ENCODE measurements at places on chromosomes 6 and 20.

DNA sequence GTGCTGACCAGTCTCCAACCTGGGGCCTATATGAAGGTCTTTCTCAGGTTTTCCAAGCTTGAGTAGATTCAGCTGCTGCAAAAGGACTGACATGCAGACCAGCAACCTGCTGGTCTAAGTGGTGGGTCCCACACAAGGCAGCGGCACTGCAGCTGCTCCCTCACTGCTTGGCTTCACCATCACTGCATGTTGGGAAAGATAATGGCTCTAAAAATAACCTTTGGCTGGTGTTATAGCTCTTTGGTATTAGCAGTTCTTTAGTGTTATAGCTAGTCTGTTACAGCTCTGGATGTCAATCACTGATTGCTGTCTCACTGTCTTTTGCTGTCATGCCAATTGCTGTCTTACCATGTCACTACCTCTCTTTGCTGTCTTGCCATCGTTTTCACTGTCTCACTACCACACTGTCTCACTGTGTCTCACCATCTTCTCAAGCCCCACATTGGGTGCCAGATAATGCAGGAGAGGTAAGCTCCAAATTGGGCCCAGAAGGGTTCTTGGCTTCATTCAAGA, 726.4 kb downstream of the TENT5A start:
- no peak for DNase-seq

GRCh38 chr20:18686696-18687095, 98.8 kb downstream of the DTD1 start:
- DNase-seq = no peak

- no peak for DNase-seq
Observed at GRCh38 chr6:44119704-44120262, 7.5 kb downstream of the MRPL14 start.

GRCh38 chr6:53124131-53124800, 24.4 kb downstream of the GCM1 start:
- DNase-seq = no peak

DNA sequence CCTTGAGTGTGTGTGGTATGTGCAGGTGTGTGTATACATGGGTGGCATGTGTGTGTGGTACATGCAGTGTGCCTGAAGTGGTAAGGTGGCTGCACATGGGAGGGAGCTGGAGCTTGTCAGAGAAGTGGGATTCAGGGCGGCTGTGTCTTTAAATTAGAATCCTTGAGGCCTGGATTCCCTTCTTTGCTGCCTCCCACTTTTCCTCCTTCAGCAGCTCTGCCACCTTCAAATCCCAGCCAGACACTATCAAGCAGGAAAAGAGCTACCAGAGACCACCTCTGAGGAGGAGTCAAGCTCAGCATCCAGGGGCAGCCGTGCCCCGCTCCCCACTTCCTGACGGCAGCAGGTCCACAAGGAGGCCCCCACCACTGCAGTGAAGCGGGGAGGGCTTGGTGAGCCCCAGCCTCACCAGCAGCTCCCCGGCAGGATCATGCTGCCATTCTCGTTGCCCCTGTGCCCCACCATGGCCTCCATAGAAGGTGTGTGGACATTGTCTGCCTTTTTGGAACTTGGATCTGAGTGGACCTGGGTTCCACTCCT, 131.0 kb upstream of the MLN start:
- no peak for DNase-seq

DNA sequence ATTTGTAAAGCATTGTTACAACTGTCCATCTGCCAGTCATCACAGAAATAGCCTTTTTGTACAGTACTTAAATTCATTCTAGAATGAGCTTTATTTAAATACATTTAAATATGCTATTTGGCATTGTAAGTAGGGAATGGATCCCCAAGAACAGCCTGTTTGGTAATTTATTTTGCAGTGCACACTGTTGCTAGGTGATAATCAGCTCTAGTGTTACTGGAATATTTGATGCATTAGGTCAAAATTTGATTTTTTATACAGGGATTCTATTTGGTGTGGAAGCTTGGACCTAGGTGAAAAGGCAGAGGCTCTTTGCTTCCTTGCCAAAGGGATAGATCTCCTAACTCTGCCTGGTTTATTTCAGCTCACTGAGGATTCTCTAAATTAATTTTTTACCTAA, 593.7 kb downstream of the EPM2A start:
- DNase-seq = no peak

GRCh38 chr6:55734256-55734655, 141.1 kb downstream of the BMP5 start:
- DNase-seq = no peak

DNA sequence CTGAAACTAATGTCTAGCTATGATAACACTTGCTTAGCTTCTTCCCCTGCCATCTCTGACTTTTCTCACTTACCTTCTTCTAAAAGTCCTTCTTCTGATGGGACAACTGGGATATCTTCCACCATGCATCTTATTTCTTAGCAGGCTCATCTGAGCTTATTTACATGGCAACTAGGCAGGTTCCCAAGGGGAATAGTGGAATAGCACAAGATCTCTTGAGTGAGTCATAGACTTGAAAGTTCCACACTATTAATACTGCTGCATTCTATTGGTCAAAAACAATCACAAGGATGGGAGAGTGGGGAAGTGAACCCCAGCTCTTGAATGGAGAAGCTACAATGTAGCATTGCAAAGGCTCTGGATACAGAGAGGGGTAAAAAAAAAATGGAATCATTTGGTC, 142.1 kb downstream of the HAO1 start:
- DNase-seq = no peak

DNA sequence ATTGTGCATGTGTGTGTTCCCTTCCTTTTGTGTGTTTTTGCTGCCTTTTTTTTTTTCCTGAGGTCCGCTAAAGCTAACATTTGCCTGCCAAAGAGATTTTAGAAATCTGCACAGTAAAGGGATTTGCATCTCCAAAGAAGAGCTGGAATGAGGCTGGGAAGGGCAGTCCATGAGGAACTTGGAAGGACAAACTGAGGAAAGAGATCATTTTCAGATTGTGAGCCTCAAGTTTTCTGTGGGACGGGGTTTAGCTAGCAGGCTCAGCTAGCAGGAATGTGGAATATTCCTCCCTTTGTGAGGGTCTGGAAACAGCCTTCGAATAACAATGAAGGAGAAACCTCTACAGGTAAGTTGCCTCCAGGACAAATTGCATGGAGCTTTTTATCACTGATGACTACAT, 3.8 kb downstream of the INSM1 start:
- DNase-seq = no peak

DNA sequence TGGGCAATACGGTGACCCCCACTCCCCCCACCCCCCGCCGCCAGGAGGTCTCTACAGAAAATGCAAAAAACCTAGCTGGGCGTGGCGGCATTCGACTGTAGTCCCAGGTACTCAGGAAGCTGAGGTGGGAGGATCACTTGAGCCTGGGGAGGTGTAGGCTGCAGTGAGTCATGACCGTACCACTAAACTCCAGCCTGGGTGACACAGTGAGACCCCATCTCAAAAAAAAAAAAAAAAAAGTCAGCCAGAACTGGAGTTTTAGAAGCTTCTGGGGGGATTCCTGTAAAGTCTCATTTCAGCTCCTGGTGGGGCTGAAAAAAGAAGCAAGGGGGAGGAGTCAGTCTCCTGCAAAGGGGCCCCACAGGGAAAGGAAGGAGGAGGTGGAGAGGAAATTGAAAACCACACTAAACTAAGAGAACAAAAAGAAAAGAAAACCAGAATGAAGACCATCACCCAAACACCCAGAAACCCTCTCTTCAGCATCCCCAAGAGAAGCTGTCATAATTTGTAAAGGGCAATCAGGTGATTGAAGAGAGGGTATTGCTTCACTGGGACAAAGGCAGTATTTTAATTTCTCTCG, 50.4 kb downstream of the NOL4L start:
- DNase-seq = no peak

DNA sequence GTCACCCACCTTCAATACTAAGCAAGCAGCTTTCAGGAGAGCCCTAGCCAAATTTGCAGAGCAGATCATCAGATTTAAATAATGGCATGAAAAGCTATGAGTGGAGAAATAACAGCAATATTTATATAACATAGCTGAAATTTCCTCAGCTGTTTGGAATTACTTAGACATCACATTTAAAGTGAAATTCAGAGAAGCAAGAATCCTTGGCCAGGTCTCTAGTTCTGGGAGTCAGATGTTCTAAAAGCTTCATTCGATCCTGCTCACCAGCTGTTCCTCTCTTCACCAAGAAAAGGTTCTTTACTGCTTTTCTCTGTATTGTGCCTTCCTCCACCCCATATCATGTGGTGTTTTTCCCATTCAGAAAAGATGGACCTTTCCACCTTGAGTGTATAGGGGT, 152.3 kb upstream of the JAG1 start:
- no peak for DNase-seq

DNA sequence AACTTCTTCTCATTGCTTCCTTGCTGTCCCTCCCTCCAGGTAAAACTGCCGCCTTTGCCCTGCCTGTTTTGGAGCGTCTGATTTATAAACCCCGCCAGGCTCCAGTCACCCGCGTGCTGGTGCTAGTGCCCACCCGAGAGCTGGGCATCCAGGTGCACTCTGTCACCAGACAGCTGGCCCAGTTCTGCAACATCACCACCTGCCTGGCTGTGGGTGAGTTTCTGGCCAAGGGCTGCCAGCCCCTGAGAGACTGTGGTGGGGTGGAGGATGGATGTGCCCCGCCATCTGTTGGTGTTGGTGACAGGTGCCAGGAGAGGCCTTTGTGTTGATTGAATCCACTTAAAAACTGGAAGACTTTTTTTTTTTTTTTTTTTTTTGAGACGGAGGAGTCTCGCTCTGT, 9.5 kb downstream of the DDX27 start:
- no peak for DNase-seq

- DNase-seq = no peak
Observed at GRCh38 chr20:32544893-32545840, 40.0 kb downstream of the NOL4L start.

DNA sequence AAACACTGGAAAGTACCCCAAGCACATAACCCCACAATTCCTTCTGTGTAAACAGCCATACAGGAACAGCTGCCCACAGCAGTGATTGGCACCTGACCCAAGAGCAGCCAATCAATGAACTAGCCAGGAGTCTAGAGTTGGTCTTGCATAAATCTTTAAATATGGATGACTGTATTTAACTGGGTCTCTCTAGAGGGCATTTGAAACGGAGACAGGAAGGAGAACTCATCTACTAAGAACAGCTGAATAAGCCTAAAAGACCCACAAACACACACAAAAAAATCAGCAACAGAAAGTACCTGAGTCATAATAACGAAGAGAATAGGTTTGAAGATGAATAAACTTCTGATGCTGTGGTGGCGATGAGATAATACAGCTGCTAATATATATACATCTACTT, 49.0 kb upstream of the ASF1A start:
- DNase-seq = no peak

DNA sequence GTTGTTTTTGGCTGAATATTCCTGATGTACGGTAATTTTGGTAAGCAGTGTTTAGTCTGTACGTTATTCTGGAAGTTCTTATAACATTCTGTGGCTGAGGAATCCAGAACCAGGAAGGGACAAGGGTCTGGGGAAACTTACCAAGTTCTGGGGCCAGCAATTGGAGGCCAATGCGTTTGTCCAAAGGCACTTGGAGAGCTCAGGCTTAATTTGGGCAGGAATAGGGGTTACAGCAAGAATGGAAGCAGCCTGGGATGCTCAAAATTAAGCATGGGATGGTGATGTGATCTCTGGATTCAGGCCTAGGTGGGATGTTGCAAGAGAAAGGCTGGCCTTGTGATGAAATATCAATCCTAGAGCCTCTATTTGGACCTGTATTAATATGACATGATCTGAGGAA, 235.2 kb upstream of the NOX3 start:
- no peak for DNase-seq

GRCh38 chr20:57301026-57301425, 28.6 kb upstream of the SPO11 start:
- DNase-seq = no peak

DNA sequence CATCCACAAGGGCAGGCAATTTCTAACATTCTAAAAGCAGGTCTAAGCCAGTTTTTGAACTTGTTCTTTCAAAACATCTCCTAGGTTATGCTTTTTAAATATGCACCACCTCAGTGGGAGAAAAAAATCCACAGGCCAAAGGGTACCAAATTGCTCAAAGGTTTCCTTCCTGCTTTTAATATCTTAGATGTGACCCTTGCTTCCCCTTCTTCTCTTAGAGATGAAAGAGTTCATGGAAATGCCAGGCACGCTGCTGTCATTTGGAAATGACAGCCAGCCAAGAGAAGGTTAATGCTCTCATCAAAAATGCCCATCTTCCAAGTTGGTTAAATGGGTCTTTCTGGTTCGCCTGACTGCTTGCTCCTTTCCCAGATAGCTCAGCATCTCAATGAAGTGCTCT, 497.1 kb downstream of the CD83 start:
- no peak for DNase-seq

- peak; percentile 72 for DNase-seq
Observed at GRCh38 chr6:15491255-15491985, 171.4 kb downstream of the DTNBP1 start.

DNA sequence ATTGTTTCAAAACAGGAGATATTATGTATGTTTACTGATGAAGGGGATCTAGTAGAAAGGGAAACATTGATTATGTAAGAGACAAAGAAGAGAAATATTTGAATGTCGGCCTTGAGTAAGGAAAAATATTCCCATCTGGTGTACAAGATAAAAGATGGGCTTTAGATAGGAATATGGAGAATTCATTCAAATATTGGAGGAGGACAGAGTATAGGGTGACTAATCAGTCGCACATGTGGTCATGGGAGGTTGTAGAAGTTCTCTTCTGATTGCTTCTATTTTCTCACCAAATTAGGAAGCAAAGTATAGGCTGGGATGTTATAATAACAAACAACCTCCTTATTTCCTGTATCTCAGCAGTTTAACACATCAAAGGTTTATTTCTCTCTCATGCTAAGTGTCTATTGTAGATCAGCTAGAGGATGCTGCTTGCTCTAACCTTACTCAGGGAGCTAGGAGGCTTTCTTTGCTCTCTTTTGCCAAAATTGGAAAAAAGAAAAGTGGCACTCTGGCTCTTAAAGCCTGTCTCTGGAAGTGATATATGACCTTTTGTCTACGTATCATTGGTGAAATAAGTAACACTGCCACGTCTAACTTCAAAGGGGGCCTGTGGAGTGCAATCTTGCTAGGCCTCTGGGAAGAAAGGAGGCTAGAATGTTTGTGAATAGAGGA, 1.2 kb upstream of the HDDC2 start:
- DNase-seq = no peak

DNA sequence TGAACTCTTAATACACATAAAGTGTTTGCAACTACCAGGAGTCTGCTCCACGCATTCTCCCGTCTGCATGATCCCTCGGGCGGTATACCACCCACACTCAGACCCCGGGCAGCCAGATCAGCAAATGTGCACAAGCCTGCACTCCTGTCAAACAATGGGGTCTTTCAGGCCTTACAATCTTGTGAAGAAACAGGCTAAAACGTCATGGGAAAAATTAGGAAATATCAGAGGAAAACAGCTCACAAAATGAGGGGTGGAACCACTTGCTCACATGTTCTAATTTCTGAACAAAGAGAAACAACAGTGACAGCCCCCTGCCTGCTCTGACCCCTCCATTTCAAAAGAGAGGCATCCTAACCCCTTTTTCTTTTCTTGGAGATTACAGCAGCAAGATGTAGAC, 69.4 kb downstream of the BACH2 start:
- no peak for DNase-seq

DNA sequence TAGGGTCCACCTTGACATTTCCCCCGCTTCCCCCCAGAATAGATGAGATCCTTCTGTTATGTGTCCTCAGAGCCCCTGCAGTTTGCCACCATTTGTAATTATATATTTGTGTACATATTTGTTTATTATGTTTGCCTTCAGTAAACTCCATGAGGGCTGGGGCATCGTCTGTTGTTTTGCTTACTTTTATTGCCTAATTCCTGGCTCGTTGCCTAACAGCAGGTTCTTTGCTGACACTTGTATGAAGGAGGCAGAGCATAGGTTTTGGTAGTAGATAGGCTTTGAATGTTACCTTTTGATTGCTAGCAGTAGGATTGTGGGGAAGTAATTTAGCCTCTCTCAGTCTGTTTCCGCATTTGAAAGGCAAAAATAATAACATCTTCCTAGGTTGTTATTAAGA, 9.9 kb downstream of the MAP3K4 start:
- DNase-seq = no peak
